SK-N-SH (cell line): ENCODE measurements at places on chromosomes 13 and 19. TPM values are rescaled to one million over a fixed set of nuclear protein-coding genes. Genes with fewer than 3 reads are reported as not detected.

Gene PLA2G4C
- polyA plus RNA-seq: 6.0 and 6.1 TPM in 2 replicates

Gene GARIN5A
- 1.1 and 1.3 TPM in 2 replicates for polyA plus RNA-seq

DNA sequence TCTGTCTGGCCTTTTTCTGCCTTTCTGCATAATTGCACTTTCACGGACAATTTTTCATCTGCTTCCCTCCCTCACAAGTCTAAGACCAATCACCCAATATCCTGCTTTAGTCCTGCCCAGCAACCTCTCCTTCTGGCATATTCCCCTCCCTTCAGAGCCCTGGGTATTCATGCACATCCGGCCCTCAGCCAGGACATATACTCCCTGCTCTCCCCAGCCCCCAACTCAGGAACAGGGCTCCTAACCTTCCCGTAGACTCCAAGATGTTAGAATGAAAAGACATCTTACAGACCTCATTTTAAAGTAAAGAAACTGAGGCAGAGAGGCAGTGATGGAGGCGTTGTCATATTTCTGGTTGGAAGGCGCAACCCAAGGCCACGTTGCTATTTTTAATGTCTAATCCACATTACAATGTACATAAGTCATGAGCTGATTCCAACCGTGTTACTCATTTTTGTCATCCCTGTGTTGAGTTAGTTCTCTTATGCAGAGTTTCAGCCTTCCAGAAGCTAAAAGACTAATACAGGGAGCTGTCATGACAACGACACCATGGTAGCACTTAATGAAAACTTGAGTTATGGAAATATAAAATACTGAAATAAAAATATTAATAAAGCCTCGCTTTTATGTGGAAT lies 209.2 kb downstream of the TSHZ3 start:
- no peaks in the 10 kb centered on the region for H3K27me3 ChIP-seq
- H3K27ac ChIP-seq: no peak overlapping the region
- no peak for DNase-seq
- no peak overlapping the region for H3K4me3 ChIP-seq
- H3K36me3 ChIP-seq: no peaks in the 10 kb centered on the region
- H3K4me1 ChIP-seq: no peaks in the 10 kb centered on the region

GRCh38 chr19:33719366-33720154 lies 77.1 kb upstream of the KCTD15 start:
- no peak overlapping the region for H3K27ac ChIP-seq
- H3K4me3 ChIP-seq: no peak overlapping the region
- peaks cover 24% of the 10 kb centered on the region; the same call in 1 of the 2 replicates for H3K4me1 ChIP-seq
- H3K27me3 ChIP-seq: no peaks in the 10 kb centered on the region
- DNase-seq: no peak
- H3K36me3 ChIP-seq: no peaks in the 10 kb centered on the region

Gene URAD
- not detected in 2 replicates for polyA plus RNA-seq

- peaks cover 10% of the 10 kb centered on the region for H3K4me1 ChIP-seq
- H3K4me3 ChIP-seq: peak overlapping the region; percentile 90
- H3K27me3 ChIP-seq: no peaks in the 10 kb centered on the region
- peaks cover 13% of the 10 kb centered on the region for H3K36me3 ChIP-seq
- peak; percentile 59 for DNase-seq
Measured at GRCh38 chr19:53102206-53102755, 941 bp downstream of the ZNF160 start.

Gene CDC37
- polyA plus RNA-seq: 1,026 and 1,054 TPM in 2 replicates

- H3K4me1 ChIP-seq: no peaks in the 10 kb centered on the region
Measured at GRCh38 chr13:93355094-93355493, 128.5 kb downstream of the GPC6 start.

DNA sequence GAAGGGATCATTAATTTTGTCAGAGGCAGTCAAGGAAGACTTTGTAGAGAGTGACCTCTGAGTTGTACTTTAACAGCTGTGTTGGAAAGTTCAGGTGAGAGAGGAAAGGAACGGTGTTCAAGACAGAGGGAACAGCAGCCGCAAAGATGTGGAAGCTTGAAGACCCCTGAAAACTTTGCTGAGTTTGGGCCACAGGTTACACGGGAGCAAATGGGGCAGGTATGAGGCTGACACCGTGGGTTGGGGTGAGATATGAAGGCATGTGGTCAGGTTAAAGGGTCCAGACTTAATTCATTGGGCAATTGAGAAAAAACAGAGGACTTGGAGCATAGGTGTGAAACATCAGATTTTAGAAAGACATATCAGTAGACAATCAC lies 72.0 kb upstream of the SERP2 start:
- H3K27ac ChIP-seq: peak overlapping the region; percentile 75
- no peaks in the 10 kb centered on the region for H3K36me3 ChIP-seq
- H3K4me3 ChIP-seq: no peak overlapping the region
- peaks cover 32% of the 10 kb centered on the region for H3K4me1 ChIP-seq
- DNase-seq: no peak

- no peaks in the 10 kb centered on the region for H3K4me1 ChIP-seq
- H3K36me3 ChIP-seq: no peaks in the 10 kb centered on the region
- DNase-seq: no peak
- no peak overlapping the region for H3K27ac ChIP-seq
- peaks cover 85% of the 10 kb centered on the region for H3K27me3 ChIP-seq
Measured at GRCh38 chr13:99947666-99948065, 23.9 kb downstream of the ZIC5 start.
